ENCODE measurements at places on chromosomes 11 and 22.

DNA sequence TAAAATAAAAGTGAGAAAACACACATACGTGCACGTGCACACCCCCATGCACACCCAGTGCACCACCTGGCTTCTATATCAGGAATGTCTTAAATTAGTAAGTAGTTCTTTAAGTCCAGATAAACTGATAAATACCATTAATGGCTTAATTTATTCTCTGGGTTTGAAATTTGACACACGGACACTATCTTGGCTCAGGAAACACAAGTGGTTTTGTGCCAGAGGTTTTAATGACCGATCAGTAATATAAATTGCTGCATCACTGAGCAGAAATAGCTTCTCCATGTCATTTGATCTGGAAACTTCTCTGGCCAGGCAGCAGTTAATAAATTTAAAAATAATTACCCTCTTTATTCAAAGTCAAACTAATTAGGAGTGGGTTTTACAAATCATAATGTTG lies 101.5 kb upstream of the NNMT start:
- no peak for DNase-seq

- DNase-seq, result no peak
Observed at GRCh38 chr11:99568808-99569207, 548.1 kb downstream of the CNTN5 start.

DNA sequence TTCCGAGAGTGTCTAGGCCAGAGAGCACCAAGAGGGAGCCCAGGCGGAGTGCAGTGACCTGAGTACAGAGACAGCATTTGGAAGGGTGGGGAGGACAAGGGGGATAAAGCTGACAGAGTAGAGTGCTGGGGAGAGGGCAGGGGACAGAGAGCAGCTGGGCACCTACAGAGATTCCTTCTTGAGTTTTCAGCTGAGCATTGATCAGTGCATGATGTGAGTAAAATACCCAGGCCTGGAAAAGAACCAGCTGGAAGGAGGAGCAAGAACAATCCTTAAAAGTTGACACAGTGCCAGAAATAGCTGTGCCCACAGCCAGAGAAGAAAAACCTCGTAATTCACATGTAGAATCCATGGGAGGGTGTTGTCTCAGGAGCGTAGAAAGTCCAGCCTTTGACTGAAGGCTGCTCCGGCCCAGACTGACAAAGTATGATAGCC lies 33.9 kb upstream of the PANX2 start:
- no peak for DNase-seq

DNA sequence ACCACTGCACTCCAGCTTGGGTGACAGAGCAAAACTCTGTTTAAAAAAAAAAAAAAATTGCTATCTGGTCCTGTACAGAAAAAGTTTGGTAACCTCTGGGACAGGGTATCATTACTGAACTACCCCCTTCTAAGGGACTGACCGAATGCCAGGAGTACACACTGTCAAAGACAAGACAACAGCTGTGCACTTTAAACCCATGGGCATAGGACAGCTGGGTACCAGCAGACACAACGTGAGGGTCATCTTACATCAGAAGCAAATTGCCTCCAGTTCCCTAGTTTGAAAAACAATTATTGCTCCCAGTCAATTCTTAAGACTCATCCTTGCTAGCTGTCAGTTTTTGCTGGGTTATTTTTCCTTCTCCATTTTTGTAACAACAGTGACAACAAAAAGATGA lies 17.8 kb downstream of the CD59 start:
- DNase-seq, result no peak

DNA sequence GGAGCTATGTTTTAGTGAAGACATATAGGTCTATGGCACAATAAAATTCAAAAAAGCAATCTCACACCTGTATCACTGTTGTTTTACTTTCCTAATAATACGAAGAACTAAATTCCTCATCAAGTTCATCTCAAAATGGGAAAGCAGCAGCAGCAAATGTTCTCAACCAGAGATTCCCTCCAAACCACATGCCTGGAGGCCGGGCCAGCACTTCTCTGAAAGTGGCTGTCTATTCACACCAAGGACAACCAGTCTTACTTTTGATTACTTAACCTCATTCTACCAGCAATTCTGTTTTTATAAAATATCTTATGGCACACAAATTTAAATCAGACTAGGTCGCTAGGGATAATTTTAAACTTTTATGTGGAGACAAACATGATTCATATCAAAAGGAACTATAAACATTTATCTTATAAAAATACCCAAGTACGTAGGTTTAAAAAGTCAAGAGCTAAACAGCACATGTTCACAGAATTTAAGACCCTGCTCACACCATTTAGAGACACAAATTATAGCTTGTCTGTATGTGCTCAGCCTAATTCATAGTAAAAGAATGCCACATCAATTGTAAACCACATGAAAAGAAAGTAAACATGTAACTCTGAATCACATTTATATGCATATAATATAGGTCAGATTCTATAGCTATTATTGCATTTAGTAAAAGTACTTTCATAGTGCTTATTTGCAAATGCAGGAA lies 46.1 kb downstream of the RRAS2 start:
- DNase-seq, result no peak

- no peak for DNase-seq
Observed at GRCh38 chr22:44042249-44043218, 18.4 kb downstream of the PARVB start.

DNA sequence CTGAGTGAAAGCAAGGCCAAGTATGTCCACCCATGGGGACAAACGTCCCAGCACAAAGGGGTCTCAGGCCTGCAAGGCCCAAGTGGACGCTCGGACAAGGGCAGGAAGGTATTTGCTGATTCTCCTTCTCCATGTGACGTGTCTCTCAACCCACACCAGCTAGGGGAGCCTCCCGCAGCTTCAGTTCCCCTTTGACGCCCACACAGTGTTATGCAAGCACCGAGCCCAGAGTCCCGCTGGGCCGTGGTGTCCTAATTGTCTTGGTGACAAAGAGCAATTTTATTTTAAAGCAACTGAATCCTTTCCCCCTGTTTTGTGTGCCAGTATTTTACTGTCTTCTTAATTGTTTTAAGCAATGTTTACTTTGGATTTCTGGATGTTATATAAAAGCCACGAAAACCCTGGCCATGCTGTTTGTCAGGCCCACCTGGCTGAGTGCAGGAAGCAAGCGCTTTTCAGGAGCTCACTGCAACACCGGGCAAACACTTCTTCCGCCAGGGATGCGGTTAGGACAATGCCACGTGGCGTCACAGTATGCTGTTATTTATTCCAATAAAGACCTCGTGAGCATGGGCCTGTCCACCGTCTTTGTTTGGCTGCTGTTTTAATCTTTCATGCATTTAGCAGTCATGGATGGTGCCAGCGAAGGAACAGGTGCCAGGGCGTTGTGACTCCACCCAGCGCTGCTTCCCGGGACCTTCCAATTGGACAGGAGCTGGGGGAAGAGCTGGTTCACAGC lies 8.2 kb upstream of the PARVG start:
- no peak for DNase-seq

DNA sequence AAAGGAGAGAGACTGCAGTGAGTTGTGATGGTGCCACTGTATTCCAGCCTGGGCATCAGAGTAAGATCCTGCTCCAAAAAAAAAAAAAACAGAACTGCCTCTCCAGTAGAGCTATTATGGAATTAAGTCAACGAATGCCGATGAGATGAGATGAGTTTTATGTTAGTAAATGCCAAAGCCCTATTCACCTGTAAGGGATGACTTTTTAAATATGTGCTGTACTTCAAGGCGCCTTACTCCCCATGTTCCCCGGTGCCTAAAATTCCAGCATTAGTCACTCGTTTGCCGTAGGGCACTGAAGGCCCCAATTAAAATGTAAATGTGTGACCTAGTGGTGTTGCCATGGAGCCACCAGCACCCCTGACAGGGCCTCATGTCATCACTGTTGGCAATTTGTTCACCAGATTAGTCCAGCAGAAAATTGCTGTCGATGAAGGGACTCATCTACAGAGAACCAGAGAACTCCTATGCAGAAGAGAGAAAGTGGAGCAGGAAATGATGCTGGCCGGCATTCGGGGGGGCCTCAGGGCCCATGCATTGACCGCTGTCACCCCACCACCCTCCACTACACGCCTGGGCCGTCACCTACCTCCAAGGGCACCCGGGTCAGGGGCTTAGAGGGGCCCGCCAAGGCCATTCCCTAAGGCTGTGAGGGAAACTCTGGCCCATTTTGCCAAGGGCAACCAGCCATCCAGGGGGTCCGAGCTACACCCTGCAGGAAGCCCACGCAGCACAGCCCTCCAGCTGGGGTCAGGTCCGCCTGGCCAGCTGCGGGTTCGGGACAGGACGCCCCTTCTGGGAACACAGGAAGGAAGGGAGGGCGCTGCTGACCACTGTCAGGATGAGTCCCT lies 17.8 kb downstream of the LIF start:
- DNase-seq, result no peak

GRCh38 chr11:41921746-41922390 lies 462.4 kb upstream of the LRRC4C start:
- no peak for DNase-seq

DNA sequence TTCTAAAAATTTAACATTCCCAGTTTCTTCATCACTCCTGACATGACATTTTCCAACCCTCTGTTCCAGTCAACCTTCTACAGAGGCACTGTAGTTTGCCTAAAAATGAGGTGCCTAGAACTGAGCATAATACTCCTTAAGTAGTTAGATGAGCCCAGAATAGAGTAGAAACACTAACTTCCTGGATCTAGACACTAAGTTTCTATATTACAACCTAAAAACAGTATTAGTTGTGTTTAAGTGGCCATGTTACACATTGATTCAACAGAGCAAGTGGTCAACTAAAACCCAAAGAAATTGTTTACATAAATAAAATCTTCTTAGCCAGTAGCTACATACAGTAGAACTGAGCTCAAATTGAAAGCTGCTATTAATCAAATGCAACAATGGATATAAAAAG lies 1.3 kb downstream of the HPS5 start:
- no peak for DNase-seq

GRCh38 chr22:36152088-36152487 lies 8.5 kb downstream of the APOL3 start:
- no peak for DNase-seq

- DNase-seq, result no peak
Observed at GRCh38 chr22:25942856-25943411, 200.9 kb downstream of the MYO18B start.

All from stimulated activated CD8-positive, alpha-beta memory T cell treated with anti-CD3 and anti-CD28 coated beads, Interleukin-12 subunit alpha, Interleukin-12 subunit beta, amount 100 ng/mL, for 1 hour (primary cell).